ENCODE measurements at places on chromosomes 12 and 14. TPM values are rescaled to one million over a fixed set of nuclear protein-coding genes. Genes with fewer than 3 reads are reported as not detected.

Gene NTN4
- total RNA-seq = 76.8 TPM

DNA sequence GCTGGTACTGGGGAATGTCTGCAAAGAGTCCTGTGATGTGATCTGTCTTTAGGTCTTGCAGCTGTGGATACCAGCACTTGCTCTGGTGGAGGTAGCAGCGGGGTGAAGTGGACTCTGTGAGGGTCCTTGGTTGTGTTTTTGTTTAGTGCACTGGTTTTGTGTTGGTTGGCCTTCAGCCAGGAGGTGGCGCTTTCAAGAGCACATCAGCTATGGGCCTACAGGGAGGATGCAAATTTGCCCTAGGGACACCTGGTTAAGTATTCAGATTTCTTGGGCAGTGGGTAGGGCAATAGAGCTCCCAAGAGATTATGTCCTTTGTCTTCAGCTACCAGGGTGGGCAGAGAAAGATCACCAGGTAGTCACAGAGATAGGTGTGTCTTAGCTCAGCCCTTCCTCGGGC is 63.8 kb downstream of the PTGER2 start:
- DNase-seq = no peak

- DNase-seq = no peak
Observed at GRCh38 chr12:127667131-127667685, 599.8 kb upstream of the TMEM132C start.

DNA sequence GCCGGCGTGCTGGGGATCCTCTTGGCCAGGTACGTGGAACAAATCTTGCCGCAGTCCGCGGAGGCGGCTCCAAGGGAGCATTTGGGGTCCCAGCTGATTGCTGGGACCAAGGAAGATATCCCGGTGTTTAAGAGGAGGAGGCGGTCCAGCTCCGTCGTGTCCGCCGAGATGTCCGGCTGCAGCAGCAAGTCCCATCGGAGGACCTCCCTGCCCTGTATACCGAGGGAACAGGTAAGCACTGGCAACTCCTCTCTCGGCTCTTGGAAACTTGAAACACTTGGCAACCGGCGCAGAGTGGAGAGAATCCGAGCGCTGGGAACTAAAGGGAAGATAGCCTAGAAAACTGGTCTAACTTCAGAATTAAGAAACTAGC is 1.7 kb downstream of the PDE3A start:
- peak; percentile 38 for DNase-seq

DNA sequence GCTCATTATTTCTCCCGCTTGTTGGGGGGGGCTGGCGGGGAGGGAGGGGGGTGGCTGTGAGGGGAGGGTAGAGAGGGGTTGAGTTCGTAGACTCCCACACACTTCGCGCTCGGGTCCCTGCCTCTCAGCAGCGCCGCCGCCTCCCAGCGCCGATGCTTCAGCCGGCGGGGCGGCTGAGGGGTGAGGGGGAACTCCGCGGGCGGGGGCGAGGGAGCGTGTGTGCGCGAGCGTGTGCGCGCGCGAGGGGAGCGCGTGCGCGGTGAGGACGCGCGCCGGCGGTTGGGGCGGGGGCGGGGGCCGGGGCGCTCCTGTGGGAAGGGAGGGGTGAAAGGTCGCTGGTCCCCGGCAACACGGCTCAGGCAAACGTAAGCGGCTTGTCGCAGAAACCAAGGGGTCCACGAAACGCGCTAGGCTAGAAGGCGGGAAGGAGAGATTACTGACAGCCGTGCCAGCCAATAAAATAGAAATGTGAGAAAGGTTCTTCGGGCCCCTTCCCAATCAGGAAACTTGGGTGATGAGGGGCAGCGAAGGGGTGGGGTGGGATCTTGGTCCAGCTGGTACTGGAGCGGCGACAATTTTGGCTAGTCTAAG is 343 bp upstream of the NOVA1 start:
- peak; percentile 78 for DNase-seq

DNA sequence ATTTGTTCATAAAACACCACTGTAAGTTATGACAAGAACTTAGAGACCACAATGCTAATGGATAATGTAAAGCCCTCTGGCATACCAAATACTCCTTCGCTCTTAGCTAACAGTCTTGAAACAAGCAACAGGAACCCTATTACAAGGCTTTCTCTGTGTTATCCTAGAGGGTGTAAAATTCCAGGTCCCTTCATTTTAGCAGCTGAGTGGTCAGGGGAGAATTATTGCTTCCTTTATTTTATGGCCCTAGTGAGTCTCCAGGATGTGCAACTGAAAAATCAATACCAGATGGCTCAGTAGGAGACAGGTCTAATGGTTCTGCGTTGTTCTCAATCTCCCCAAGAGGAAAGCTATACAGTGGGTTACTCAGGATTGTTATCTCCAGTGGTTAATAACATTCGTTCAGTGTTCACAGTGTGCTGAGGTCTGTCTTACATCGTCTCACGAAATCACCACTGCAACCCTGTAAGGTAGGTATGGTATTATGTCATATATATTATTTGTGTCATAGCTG is 172.7 kb upstream of the CNOT2 start:
- DNase-seq = no peak

- no peak for DNase-seq
Observed at GRCh38 chr12:92221656-92222315, 76.1 kb upstream of the BTG1 start.

DNA sequence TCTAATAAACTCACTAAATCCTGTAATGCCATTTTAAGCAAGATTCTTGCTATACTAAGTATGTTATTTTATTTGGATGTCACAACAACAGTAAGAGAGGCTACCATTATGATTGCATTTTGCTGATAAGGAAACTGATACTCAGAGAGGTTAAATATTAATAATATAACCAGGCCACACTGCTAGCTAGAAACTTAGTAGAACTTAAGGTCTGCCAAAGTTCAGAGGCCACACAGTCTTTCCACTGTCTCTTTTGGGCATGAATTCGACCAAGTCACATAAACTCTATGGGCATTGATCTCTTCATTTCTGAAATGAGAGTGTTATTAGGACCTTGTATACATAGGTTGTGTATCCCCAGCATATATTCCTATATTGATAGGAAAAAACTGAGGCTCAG is 147.9 kb downstream of the SYNE2 start:
- no peak for DNase-seq

DNA sequence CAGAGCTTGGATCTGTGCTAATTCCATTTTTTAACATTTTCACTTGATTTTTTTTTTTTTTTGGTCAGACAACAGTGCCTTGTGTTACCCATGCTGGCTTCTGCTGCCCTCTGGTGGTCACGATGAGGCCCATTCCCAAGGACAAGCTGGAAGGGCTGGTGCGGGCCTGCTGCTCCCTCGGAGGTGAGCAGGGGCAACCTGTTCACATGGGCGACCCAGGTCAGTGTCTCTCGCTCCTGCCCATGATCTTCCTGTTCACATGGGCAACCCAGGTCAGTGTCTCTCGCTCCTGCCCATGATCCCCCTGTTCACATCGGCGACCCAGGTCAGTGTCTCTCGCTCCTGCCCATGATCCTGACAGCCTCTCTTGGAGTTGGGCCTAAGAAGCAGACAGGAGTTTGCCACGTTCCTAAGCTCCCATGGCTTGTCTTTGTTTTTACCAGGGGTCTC is 59.4 kb downstream of the DGLUCY start:
- peak; percentile 80 for DNase-seq

GRCh38 chr12:67877727-67878126 is 111.5 kb upstream of the IFNG-AS1 start:
- no peak for DNase-seq

- peak; percentile 80 for DNase-seq
Observed at GRCh38 chr12:48996794-48997718, 2.1 kb downstream of the DDN start.

Measured in left ventricle myocardium inferior (tissue), 1 donor.